Umbilical cord (tissue), 2 donors: ENCODE measurements at places on chromosomes 7 and 10. TPM values are rescaled to one million over a fixed set of nuclear protein-coding genes. Genes with fewer than 3 reads are reported as not detected.

DNA sequence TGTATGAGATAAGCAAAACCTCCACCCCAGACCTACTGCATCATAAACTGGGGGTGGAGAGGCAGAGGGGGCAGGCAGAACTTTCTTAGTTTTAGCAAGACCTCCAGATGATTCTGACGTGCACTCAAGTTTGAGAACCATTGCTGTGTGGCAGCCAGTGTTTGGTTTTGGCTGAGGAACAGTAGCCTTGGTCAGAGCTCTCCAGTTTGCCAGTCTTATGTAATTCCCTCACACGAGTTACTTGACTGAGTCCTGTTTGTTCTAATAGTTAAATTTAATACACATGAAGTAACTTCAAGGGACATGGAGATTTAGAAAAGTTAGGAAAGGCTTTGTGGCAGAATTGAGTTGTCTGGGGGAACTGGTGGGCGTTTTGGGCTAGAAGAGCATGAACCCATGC is 38.5 kb downstream of the GARS1 start:
- DNase-seq, result no peak

- DNase-seq, result no peak
Measured at GRCh38 chr10:26491934-26492333, 53.8 kb downstream of the APBB1IP start.

GRCh38 chr10:87640043-87640442 is 19.6 kb upstream of the PAPSS2 start:
- no peak for DNase-seq

Gene SPDYE2B
- total RNA-seq, result 2.6 TPM

Gene CHAT
- not detected for total RNA-seq

Gene PHKG1
- total RNA-seq, result 2.4 TPM

Gene WEE2
- 1.9 TPM for total RNA-seq
